Fibroblast of skin of right quadriceps (primary cell): ENCODE measurements at places on chromosomes 12 and 14.
A peak's percentile ranks its signal among the peaks of the same experiment; 100 is the strongest.

- DNase-seq = no peak
These were observed 379.5 kb downstream of the LRFN5 start for GRCh38 chr14:41986083-41986645.

DNA sequence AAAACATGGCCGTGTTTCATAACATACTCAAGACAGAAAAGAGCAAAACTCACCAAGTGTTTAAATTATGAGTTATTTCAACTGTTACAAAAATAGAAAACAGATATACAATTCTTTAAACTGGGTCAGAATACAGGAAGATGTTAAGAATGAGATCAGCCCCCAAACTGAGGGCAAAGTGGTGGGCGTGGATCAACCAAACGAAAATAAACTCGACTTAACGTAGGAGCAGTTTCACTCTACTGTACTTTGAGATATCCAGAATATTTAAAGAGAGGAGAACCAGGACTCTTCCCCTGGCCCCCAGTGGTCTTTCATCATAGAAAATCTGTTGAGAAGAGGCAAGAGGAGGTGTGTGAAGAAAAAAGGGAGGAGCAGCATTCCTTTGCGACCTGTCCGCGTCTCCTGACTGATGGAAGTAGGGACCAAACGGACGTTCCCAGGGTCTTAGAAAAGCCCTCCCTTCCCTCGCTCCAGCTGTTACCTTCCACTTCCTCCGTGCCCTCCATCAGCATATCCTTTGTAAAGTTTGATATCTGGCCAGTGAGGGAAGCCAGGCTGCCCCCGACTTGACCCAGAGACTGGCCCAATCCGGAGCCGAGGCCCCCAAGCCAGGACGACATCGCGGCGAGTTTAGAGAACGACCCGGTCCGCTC, 668 bp downstream of the TRIP11 start:
- peak; percentile 72 for DNase-seq

DNA sequence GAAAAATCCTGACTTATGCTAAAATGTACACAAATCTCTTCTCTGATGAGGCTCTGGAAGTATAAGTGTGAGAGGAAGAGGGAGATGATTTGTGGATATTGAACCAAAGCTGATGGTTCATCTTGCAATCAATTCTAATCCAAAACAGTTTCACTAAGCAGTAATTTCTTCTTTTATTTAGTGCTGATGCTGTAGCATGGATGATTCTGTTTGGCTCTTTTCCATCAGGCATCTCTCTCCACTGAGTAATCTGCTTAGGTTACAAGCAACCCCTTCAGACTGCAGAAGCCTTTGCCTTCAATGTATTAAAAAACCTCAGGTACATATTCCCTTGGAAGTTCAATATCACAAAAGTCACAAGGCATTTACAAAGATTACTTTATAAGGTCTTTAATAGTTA, 159.1 kb upstream of the CCDC198 start:
- DNase-seq = peak; percentile 19

DNA sequence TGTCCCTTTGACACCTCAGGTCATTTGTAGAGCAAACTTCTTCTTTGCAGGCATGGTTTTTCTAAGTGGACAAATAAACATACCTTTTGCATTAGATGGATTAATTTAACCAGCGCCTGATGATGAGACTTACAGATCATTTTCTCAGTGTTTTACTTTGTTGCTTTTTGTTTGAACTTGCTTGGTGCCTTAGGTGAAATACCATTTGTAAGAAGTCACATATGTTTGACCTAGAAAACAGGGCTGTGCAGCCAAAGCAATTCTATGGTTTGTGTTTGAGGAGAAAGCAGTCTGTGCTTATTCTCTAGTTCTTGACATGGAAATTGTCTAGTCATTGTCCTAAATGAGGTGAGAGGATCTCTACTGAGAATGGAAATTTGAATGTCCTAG, 111.1 kb downstream of the DIP2B start:
- no peak for DNase-seq

GRCh38 chr12:85642288-85642687, 193.9 kb downstream of the RASSF9 start:
- no peak for DNase-seq

DNA sequence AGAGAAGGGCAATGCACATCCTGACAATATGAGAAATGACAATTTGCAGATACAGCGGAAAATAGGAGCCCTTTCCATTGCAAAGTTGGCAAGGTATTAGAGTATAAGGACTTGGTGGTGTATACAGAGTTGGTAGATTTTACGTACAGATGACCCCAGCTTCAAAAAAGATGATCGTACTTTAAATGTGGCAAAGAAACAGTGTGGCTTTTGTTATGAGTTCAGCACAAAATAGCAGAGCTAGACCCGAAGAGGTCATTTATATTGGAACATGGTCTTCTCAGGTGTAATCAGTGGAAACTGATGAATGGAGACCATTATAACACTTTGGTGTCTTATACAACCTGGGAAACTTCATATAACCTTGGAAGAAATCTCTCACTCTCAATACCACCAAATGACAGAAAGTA, 2.3 kb downstream of the CLEC2B start:
- no peak for DNase-seq

- no peak for DNase-seq
These were observed 28.6 kb downstream of the AMN start for GRCh38 chr14:102951034-102951433.

DNA sequence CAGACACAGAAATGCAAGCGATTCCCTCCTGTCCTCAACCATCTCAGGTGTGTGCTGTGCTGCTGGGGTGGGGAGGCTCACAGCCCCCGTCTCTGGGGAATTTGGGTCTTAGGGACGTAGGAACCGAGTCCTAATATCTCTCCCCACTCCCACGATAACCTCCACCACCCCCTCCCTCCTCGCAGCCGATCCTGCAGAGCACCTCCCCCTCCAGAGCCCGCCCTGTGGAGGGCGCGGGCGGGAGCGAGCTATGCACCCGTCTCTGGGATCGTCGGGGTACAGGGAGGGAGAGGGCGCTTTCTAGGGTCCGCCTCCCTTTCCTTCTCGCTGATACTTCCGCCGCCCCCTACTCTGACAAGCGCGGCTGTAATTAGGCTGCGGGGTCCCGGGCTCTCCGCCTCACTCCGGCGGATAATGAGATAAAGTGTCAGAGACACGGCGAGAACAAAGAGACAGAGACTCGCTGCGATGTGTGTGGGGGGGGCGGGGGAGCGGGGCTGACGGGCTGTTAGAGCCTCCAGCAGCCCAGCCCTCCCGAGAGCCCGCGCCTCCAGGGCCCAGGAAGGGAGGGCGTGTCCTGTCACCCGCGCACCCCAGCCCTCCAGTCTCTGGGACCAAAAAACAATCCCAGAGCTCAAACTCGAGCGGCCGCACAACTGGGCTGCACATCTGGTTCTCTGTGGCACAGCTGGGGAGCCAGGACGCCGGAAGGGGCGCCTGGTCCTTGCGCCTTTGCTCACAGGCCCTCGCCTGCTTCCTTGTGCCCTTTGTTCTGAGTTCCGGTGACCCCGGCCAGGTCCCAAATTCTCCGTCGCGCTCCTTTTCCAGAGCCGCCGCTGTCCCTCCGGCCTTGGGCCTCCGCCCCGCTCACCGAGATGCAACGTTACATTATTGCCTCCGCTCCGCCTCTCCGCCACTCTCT, 8.7 kb downstream of the SHMT2 start:
- no peak for DNase-seq

GRCh38 chr14:60339571-60339970, 90.5 kb downstream of the PPM1A start:
- DNase-seq = no peak

DNA sequence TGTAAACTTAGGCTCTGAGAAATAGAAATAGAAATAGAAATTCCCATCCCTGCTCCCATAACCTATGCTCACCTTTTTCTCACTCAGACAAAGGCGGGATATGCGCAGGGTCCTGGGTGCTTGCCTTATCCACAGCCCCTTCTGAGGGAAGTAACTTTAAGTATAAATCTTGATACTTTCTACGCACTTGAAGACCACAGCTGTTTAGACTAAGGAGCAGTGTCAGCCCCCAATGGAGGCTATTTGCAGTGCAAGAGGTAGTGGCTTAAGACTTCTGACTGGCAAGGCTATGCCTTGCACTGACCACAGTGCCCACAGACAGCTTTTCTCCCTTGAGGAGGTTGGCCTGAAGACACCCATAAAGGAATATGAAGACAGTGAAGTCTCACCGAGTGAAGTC, 35.2 kb downstream of the ASCL1 start:
- no peak for DNase-seq

GRCh38 chr12:113359133-113359938, 949 bp downstream of the PLBD2 start:
- peak; percentile 18 for DNase-seq

GRCh38 chr12:89947437-89948270, 239.0 kb upstream of the ATP2B1 start:
- DNase-seq = peak; percentile 94

DNA sequence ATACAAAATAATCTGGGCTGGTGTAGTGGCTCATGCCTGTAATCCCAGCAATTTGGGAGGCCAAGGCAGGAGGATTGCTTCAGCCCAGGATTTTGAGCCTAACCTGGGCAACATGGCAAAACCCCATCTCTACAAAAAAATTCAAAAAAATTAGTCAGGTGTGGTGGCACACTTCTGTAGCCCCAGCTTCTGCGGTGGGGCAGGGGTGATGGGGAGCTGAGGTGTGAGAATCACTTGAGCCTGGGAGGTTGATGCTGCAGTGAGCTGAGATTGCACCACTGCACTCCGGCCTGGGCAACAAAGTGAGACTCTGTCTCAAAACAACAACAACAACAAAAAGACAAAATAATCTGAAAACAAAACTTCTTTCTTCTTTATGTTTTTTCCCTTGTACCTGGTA, 66.0 kb downstream of the TC2N start:
- no peak for DNase-seq

DNA sequence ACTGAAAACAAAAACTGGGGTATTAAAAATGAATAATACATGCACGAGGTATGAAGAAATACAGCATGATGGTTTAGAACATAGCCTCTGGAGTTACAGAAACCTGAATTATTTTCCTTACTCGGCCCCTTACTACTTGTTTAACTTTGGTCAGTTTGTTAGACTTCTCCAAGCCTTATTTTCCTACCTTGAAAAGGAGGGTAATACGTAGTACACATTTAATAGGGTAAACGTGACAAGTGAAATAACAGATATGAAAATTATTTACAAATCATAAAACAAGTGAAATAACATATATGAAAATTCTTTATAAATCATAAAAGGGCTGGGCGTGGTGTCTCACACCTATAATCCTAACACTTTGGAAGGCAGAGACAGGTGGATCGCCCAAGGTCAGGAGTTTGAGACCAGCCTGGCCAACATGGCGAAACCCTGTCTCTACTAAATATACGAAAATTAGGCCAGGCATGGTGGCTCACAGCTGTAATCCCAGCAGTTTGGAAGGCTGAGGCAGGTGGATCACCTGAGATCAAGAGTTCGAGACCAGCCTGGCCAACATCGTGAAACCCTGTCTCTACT, 11.4 kb upstream of the PKP2 start:
- DNase-seq = no peak

GRCh38 chr12:29700761-29701481, 82.8 kb downstream of the TMTC1 start:
- DNase-seq = peak; percentile 43

DNA sequence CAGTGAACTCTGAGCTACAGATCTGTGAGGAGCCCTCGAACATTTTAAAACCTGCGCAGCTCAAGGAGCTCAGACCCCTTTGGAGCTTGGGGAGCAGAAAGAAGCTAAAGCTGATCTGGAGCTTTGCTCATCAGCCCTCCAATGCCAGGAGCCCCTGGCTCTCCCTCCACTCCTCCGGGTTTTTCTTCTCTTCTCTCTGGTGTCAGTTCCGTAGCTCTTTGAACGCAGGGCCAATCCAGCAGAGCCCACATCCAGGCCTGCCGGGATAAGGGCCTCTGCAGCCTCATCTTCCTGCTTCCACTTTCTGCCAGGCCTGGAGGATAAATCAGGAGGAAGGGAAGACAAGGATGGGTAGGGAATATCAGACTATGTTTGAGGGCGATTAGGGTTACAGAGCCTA, 6.0 kb downstream of the HOXC4 start:
- DNase-seq = no peak

DNA sequence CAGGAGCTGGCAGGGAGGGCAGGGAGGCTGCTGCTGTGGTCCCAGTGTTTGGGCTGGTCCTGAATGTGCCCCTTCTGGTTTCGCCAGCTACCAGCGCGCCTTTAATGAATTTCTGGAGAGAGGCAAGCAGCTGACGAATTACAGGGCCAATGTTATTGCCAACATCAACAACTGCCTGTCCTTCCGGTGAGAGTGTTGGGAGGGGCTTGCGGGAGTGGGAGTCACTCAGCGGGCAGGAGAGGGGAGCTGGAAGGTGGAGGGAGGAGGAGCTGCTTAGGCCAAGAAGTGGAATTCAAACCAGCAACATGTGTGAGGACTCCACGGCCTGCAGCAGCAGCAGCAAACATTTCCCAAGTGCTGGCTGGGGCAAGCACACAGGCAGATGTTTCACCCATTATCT, 7.7 kb downstream of the TNFAIP2 start:
- DNase-seq = peak; percentile 62

DNA sequence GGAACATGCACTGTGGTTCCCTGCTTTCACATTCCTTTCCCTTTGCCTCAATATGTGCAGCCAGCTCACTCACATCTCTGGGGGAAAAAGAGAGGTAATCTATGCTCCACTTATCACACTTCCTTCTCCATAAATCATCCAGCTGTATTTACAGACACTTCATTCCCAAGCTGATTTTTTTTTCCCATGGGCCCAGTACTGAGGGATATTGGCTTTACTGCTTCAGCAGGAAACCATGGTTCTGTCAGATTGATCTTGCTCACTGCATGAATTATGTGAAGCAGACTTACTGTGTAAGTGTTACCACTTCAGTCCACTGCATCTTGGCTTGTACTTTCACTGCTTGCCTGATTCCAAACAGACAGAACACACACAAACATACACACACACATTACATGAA, 555.6 kb downstream of the CCER1 start:
- DNase-seq = peak; percentile 25

DNA sequence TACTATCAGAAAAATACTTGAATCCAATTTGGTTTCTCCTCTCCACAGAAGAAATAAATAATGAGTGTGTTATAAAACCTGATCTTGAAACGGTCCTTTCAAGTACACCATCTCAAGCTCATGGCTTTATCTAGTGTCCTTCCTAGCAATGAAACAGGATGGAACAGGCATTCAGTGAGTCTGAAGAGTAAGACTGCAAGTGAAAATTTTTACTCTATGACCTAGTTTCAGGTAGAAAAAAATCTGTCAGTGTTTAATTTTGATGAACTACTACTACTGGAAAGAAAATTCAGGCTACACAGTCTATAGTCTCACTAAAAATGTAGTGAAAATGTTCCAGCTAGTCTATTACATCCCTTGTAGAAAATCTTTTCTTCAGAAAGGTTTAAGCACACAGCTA, 7.7 kb downstream of the CBX5 start:
- DNase-seq = no peak

GRCh38 chr14:21155963-21156362, at the start of gene OR5AU1:
TSS of gene OR5AU1 (minus strand) at chr14:21156063. CDS start at chr14:21155872, 191 bp downstream.
- DNase-seq = no peak

GRCh38 chr12:34291426-34291901, 269.2 kb downstream of the ALG10 start:
- no peak for DNase-seq

GRCh38 chr14:83923842-83924241, 1606.1 kb upstream of the FLRT2 start:
- DNase-seq = no peak
